ENCODE measurements at places on chromosomes 7 and 10.

GRCh38 chr10:68826764-68827591 lies at the start of gene STOX1:
TSS of gene STOX1 (plus strand) at chr10:68827531. CDS start at chr10:68827624, 93 bp downstream.
- peak; percentile 13 for DNase-seq

DNA sequence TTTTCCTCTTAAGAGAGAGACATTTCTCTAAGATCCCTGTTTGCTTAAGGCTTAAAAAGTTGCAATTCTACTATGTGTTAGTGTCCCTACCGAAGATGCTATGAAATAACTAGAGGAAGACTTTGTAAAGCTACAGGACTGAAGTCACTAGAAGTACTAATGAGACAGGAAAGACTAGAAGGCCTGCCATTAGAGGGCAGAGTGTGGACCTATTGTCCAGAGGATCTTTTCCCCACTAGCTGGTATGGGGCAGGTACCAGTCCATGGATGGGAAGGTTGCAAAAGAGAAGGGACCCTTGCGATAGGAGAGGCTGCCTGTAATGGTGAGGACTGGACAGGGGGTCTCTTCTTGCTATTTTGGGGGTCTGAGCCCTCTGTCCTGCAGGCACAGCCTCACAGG lies 178.1 kb downstream of the TMEM178B start:
- no peak for DNase-seq

- DNase-seq, result peak; percentile 55
These were observed 118.7 kb downstream of the MAD1L1 start for GRCh38 chr7:2114052-2114451.

DNA sequence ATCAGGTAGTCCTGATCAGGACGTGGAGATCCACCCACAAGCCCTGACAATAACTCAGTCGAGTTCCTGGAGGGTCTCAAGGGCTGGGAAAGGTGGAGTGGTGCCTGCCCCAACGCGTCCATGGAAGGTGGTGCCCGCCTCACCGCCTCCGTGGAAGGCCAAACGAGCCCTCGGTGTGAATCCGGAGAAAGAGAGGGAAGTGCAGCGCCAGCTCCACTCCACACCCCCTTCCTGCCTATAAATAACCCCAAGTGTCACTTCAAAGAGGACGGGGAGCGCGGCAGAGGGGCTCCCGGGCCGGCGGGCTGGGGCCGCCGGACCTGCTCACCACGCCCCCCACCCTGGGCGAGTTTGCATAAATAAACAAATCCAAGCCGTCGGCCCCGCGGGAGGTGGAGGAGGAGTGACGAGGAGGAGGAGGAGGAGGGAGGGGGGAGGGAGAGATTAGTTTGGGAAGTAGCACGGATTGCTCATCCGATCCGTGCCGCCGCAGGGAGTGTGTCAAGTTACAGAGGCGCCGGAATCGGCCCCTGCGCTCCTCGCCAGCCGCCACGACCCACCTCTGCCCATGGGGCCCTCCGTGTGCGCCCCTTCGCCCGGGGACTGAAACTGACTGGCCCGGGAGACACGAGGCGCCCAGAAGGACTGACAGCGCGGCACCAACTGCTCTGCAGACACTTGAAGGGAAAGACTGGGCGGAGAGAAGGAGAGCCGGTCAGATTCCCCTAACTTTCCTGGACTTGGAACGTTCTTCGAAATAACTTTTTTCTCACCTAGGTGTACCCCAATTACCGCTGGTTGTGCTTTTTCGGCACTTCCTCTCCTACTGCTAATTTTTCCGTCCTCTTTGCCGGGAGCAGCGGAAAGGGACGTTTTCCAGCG lies at the start of gene COL13A1:
TSS of gene COL13A1 (plus strand) at position 473 of the 882 bp plus-strand sequence. CDS start 518 bp downstream, outside the sequence.
- DNase-seq, result no peak

DNA sequence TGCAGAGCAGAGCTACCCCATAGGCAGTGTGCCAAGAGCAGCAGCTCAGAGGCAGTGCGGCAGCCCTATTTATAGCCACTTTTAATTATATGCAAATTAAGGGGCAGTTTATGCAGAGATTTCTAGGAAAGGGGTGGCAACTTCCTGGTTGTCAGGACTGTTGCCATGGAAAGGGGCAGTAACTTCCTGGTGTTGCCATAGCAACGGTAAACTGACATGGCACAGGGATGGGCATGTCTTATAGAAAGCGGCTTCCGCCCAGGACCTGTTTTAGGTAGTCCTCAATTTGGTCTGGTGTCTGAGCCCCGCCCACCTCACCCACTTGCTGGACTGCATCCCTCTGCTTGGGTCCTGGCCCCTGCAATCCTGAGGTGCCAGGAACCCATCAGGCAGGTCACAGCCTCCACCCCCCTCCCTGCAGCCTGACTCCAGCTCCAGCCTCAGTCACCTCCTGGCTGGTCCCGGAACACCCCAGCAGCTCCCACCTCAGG lies 115.8 kb downstream of the TMEM130 start:
- DNase-seq, result no peak

DNA sequence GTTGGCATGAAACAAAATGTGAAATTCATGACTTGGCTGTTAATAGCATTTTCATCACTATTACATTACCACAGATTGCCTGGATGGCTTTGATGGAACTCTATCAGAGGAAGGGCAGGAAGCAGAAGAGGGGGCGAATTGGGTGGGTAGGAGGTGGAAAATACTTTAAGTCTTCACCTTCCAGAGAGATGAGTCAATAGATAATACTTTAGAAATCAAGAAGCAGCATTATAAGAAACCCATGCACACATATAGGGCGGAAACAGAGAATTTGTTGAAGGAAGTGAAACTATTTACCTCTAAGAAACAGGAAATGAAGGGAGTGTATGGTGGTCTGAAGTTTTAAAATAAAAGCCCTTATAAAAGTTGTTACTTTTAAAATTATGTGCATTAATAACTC lies 152.1 kb upstream of the TARP start:
- DNase-seq, result no peak

DNA sequence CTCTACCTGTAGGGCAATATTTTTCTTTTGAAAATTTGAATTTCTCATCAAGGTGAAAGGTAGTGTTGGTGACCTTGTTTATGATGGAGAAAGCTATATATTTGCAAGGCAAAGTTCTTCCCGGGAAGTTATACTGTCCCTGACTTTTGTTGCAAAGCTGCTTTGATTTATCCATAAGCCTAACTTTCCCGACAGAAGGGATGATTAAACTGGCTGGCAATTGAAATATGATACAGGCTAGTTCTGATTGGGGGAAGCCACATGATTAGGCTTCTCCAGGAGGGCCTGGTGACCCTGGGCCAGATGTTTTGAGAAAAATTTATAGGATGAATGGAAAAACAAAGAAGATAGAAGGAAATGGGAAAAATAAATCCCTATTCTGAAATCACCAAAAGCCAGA lies 215.5 kb downstream of the ACTR3B start:
- DNase-seq, result no peak

- peak; percentile 27 for DNase-seq
These were observed 116.2 kb downstream of the FAM107B start for GRCh38 chr10:14658331-14659127.

- no peak for DNase-seq
These were observed 171.6 kb upstream of the MKI67 start for GRCh38 chr10:128297709-128298378.

DNA sequence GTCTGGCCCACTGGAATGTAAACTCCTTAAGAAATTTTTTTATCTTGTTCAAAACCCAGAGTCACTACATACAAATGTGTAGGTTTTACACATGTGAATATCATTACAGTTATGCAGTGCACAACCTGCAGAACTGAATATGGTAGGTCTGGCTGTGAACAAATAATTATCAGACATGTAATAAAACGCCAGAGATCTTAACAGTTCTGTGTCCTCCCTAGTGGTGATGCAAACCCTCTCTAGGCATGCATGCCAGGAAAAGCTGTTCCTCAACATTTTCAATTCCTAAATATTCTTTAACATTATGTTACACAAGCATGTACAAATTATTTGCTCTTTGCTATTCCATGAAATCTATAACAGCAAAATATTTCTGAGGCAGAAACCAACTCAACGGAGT lies 124.6 kb downstream of the IMMP2L start:
- DNase-seq, result no peak

DNA sequence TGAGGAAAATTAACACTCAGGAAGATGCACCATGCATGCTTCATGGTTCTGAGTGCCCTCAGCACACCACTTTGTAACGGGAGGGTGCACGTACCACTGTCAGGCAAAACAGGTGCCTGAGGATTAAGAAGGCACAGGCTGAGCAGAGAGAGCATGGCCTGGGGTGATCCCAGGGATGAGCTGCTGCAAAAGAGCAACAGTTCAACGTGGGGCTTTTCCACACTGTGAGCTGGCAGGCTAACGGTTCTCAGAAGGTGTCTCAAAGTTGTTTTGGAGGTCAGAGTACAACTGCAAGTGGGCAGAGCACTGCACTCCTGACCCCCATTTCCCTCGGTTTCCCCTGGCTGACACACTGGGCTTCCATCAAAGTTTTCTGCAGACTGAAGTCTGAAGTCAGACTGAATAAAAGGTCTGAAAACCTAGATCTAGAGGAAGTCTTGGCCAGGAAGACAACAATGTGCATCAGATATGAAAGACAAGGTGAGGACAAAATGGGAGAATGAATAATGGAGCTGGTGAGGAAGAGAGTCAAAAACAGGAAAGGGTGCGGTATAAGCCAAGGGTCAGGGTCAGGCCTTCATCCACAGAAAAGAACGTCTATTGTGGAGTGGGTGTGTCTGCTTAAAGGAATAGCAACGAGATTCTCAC lies 20.5 kb downstream of the ZNF438 start:
- DNase-seq, result no peak

DNA sequence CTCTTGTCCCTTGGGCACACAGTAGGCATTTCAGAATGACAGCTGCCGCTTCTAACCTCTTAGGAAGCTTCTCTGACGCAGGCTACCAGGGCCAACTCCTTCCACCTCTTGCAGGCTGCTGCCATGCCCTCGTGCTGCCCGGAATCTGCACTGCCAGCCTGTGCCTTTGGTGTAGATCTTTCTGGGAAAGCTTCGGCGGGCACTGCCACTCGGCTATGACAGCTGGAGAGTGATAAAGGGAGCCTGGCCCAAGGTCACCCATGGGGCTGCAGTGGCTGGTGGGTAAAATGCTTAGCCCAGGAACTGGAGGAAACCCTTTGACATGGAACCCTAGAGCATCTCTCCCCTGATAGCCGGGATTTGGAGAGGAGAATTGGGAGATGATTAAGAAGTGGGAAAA lies 78.0 kb upstream of the C1QL3 start:
- DNase-seq, result no peak

DNA sequence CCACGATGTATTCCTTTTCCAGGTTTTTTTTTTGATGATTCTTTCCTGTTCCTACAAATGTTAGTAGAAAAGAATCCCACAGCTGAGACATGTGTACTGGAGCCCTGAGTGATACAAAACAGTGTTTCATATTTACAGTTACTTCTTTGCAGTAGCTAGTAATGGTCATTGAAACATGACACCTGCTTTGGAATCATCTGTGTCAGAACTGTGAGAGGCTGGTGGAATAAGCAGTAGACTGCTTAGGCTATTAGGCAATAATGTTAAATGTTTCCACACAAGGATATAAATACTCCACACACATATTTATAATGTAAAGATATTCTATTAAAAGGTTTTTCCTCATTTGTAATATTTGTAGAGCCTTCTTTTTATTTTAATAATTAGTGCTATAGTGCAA lies 394.0 kb downstream of the THSD7A start:
- no peak for DNase-seq

GRCh38 chr7:101628522-101628921 lies 574 bp downstream of the MYL10 start:
- no peak for DNase-seq

GRCh38 chr10:114052255-114052654 lies 8.6 kb downstream of the ADRB1 start:
- DNase-seq, result no peak

GRCh38 chr10:71218651-71219050 lies 6.3 kb downstream of the UNC5B start:
- DNase-seq, result no peak

GRCh38 chr10:74589226-74589673 lies 237.2 kb upstream of the KAT6B start:
- DNase-seq, result peak; percentile 91

DNA sequence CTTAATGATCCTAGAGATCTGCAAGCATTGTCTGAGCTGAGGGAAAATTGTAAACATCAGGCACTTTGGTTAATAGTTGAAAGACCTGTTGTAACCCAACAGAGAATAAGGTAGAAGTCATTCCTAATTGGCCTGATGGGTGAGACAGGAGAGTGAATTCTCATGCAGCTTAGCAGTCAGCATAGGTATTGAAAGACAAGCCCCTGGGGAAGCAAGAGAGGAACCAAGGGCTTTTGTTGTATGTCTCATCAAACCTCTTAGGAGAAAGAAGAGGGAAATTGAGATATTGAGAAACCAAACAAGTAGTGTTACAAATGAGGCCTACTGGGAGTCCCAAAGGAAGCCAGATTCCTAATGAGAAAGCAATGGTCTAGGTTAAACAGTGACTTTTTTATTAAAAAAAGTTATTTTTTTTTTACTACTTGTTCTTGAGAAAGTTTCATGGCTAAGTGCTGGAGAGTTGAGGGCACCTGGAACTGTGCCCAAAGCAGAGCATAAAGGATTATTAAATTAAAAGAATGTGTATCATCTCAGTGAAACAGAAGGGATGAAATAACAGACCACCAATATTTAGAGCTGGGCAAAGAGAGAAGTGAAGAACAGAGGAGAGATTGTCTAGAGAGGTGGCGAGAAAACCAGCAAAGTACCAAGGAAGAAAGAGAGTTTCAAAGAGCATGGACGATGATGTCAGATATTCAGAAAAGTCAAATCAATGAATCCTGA lies 168.9 kb downstream of the CDK14 start:
- DNase-seq, result no peak

- DNase-seq, result no peak
These were observed 172.6 kb upstream of the THSD7A start for GRCh38 chr7:12004581-12004980.

- DNase-seq, result no peak
These were observed 2.2 kb upstream of the IGFBP3 start for GRCh38 chr7:45923290-45923689.

- no peak for DNase-seq
These were observed 353.6 kb downstream of the GALNT17 start for GRCh38 chr7:71485586-71485985.

- no peak for DNase-seq
These were observed 83.2 kb downstream of the AHCYL2 start for GRCh38 chr7:129308047-129308446.
